Right renal cortex interstitium (tissue), 3 donors: ENCODE measurements at places on chromosomes 11 and 22.

- DNase-seq, result no peak
Measured at GRCh38 chr11:96215110-96215782, 127.7 kb downstream of the MAML2 start.

DNA sequence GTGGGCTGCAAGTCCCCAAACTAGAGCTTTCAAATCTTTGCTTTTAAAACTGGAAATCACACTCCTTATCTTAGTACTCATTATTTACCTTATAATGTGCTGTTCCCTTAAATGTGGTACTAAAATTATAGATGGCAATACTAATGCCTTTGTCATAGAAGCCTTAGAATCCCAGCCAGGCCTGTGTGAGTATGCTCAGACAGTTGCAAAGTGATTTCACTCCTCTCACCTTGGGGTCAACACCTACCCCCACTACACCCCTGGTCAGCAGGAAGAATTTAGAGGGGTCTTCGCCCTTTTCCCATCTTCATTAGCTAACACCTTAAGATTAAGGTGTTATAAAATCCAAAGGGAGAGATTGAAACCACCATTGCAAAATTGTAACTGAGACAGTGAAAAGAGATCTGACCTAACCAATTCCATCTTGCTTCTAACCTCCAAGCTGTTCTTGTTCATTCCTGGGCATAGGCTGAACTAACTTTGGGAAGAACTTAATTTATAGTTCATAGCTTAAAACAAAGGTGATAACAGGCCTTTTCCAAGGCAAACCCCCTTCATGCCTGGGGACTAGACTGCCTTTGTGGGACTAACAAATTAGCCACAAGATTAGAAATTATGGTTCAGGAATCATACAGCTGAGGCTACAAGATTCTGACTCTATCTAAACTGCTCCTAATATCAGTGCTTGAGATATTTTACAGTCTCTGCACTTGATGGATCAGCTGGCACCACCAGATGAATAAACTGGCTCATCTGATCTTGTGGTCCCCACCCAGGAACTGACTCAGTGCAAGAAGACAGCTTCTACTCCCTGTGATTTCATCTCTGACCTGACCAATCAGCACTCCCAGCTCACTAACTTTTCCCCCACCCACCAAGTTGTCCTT lies 10.4 kb upstream of the MRPL17 start:
- DNase-seq, result no peak

GRCh38 chr11:131766637-131767036 lies 396.2 kb downstream of the NTM start:
- DNase-seq, result no peak

- no peak for DNase-seq
Measured at GRCh38 chr11:19281041-19281440, 40.3 kb upstream of the E2F8 start.

DNA sequence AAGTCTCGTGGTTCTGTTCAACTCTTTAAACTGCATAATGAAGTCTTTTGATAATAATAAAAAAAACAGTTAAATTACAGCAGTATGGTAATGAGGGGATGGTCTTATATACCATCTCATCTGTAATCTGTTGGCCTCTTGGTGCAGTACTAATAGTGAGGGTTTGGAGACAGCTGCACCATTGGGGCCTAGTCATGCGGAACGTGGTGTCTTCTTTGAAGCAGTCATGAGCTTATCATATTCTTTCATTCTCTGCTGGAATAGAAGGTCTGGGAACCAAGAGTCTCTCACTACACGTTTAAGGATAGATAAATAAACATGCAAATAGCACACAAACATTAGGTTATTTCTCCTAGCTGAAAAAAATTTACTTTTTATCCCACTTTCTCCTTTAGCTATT lies 40.9 kb upstream of the OR9Q1 start:
- DNase-seq, result no peak

DNA sequence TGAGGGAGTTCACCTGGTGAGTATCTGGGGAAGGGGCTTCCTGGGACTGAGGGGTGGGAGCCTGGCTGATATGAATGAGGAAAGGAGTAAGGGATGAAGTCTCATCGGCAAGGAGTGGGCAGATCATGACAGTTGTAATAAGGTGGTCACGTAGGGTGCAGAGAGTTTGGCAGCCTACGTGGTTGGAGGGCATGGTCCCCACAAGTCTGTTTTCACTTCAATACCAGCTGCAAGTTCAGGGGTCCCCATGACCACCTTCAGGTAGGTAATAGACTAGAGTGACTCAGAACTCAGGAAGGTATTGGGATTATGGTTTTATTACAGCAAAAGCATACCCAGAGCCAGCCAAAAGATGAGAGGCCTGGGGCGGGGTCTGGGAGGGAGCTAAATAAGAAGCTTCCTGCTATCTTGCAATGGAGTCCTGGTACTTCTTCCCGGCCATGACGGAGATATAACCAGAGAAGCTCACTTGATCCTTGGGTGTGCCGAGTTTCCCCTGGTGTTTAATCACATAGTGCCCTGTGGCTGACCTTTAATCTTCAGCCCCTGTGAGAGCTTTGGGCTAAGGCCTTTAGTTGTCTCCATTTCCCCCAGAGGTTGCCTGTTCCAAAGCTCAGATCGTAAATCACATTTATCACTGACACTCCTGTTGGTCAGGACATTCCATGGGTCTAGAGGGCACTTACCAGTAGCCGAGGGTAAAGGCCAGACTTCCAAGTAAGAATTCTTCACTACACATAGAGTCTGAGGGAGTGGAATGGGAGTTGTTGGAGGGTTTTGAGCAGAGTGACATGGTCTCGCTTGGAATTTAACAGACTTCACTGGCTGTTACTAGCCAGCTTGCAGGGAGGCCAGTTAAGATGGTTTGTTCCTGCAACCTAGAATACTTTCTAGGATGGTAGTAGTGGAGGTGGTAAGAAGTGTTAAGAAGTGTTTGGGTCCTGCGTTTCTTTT lies 9.1 kb downstream of the SLC3A2 start:
- peak; percentile 47 for DNase-seq

DNA sequence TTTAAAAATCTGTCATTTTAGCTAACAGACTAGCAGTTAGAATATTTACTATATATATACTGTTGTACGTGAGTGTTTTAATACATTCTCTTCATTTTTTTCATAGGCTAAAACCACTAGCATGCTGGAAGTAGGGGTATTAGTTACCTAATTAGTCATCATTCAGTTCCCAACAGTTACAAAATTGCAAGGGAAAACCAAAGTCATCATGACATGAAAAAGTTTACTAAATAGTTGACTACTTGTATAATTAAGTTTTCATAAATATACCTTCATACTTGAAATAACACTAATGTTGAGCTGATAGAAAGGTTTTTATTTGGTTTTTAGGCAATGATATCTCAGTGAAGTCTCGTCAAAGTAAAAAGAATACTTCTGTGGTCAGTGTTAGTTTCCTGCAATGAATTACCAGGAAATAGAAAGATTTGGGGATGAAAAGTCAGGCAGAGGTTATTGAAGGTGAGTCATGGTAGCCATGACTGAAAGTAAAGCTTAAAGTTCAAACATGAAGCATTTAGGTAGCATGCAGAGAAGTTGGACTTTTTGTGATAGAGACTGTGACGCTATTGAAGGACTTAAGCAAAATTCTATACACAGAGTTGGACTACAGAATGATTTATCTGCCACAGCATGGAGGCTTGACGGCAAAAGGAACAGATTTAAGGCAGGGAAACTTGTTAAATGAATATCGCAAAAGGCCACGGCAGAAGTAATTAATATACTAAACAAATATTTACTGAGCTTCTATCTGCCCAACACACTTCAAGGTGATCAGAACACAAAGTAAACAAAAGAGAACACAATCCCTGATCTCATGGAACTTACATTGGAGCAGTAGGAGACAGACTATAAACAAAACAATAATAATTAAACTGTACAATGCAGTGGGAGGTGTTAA lies 828.1 kb upstream of the FAT3 start:
- no peak for DNase-seq

DNA sequence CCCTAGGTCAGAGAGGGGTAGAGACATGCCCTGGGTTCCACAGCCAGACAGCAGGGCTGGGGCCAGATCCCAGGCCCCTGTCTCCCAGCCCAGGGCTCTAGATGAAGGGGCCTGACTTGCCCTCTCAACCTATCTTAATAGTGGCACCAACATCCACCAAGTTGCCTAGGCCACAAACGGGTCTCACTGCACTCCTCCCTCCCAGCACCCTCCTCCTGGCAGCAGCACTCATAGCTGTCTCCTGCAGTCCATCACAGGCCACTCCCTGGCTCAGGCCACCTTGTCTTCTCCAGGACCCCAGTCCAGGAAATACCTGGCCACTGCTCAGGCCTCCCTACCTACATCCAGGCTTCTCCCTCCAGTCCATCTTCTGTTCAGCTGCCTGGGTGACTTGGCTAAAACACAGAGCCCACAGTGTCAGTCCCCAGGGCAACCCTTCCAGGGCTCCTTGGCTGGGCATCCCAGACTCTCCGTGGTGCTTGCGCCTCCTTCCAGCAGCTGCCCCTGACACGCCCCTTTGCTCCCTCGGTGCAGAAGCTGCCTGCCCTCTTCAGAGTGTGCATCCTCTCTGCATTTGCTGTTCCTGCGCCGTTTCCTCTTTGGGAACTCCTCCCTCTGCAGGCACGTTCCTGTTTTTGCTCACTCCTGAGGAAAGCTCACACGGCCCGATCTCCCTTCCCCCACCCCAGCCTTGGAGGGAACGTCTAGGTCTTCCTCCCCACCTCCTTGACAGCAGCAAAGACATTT lies 40.5 kb downstream of the LRRC32 start:
- DNase-seq, result no peak

DNA sequence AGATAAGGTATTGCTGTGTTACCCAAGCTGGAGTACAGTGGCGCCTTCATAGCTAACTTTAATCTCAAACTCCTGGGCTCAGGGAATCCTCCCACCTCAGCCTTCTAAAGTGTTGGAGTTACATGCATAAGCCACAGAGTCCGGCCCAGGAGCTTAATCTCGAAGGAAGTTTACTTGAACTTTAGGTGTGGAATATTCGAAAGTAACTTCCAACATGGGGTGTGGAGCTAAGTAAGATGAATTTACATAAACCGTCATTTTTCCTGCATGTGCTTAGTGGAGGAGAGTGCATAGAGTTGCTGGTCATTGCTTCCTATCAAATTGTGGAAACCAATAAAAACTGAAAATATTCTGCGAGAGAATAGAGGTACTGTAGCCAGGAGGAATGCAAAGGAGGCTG lies 1.5 kb downstream of the ATG13 start:
- no peak for DNase-seq

- no peak for DNase-seq
Measured at GRCh38 chr11:71425409-71425808, 22.8 kb downstream of the DHCR7 start.

DNA sequence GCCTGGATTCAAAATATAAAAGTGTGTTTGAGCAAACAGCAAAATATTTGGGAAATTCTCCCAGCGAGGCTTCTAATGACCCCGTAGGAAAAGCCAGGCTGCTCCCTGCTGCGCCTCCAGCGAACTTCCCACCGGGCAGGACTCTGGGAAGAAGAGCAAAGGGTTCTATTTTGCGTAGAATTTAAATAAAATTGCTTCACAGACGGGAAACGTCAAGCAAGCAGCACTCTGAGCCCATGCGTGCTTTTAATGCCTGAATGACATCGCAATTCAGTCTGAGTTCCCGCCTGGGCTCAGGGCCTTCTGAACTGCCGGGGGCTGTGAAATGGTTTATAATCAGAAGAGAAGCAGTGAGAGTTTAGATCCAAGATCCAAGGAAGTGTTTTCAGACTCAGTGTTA lies 775.1 kb downstream of the BRD1 start:
- no peak for DNase-seq

DNA sequence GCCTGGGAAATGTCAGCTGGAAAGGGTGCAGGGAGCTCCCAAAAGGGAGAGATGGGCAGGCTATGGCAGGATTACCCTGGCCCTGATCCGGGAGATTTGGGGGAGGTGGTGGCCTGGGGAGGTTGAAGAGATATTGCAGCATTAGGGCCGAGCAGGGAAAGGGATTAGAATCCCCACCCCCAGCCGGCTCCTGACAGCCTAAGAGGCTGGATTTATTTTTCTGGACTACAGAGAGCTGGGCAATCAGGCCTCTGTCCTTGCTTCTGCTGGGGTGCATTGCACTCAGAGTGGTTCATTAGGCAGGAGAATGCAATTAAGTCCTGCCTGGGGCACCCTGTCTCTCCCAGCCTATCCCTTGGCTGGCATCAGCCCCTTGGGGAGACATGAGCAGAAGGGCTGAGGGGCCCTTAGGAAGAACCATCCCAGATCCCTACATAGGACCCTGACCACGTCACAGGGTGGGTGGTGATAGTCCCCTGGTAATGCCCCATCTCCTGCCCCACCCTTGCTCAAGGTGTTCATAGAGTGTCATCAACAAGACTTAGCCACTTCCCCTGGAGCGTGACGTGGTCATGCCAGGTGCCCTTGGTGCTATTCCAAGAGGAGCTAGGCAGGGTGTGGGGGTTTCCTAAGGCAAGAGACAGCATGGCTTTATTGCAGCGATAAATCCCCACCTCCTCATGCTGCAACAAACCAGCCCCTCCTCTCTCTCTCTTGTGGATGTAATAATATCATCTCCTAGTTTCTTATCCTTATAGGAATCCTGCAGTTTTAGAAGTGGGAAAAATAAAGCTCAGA lies 38.4 kb upstream of the KLHL35 start:
- no peak for DNase-seq

DNA sequence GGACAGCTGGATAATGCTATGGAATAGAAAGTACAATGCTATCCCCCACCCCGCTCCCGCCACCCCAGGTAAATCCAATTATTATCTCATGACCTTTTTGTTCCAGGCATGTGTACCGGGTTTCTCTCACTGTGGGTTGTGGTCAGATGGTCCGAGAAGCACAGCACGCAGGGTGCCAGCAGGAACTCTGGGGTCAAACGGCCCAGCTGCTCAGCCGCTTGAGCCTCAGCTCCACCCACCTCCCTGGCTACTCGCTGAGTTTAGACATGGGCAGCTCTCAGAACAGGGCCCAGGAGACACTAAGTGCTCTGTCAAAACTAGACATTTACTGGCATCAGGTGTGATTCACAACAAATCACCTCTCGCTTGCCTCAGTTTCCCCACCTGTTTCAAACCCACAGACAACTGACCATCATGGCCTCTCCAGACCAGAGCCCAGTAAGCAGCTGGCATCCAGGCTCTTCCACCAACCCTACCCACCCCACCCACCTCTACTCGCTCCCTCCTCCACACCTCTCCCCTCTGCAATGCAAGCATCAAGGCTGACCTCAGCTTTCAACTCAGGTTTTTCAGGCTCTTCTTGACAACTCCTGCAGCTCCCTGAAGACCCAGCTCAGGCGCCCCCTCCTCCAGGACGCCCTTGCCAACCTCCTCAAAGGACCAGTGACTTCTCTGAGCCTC lies 13.0 kb upstream of the MFNG start:
- no peak for DNase-seq

DNA sequence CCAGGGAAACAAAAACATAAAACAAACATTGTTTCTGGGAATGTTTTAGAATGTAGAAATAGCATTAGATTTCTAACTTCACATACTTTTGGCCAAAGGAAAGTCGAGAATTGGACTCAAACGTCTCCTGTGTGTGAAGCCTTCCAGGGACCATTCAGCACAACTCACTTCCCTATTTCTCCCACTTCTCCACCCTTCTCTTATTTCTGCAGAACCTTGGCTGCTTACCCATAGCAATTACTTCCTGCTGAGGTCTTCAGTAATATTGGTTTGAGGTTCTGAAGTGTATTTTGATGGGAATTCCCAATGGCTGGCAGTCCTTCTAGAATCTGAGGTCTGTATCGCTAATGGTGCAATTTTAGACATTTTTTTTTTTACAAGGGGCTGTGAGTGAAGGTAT lies 158.3 kb upstream of the SNX19 start:
- no peak for DNase-seq
